ENCODE measurements at places on chromosomes 1 and 21. TPM values are rescaled to one million over a fixed set of nuclear protein-coding genes. Genes with fewer than 3 reads are reported as not detected.

TNNT2 gene
- 21.3 TPM for total RNA-seq

TMEM200B gene
- 8.3 TPM for total RNA-seq

AP4B1 gene
- total RNA-seq, result 13.5 TPM

KDF1 gene
- total RNA-seq, result 12.2 TPM

DNASE2B gene
- total RNA-seq, result not detected

DNA sequence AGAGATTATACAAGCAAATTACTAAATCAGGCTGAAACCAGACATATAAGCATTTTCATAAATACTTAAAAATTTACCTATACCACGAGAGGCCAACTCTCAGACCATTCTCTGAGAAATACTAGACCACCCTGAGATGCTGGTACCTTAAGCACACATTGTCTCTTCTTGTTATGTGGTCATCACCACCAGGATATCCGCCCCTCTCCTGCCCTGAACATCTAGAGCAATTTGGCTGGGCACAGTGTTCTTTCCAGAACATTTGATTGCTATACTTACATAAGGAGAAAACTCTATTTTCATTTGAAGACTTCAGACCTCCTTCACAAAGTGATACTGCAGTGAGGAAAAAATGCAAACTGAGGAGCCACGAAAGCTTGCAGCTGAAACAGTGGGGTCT lies 36.2 kb upstream of the DUSP10 start:
- DNase-seq, result no peak

DNA sequence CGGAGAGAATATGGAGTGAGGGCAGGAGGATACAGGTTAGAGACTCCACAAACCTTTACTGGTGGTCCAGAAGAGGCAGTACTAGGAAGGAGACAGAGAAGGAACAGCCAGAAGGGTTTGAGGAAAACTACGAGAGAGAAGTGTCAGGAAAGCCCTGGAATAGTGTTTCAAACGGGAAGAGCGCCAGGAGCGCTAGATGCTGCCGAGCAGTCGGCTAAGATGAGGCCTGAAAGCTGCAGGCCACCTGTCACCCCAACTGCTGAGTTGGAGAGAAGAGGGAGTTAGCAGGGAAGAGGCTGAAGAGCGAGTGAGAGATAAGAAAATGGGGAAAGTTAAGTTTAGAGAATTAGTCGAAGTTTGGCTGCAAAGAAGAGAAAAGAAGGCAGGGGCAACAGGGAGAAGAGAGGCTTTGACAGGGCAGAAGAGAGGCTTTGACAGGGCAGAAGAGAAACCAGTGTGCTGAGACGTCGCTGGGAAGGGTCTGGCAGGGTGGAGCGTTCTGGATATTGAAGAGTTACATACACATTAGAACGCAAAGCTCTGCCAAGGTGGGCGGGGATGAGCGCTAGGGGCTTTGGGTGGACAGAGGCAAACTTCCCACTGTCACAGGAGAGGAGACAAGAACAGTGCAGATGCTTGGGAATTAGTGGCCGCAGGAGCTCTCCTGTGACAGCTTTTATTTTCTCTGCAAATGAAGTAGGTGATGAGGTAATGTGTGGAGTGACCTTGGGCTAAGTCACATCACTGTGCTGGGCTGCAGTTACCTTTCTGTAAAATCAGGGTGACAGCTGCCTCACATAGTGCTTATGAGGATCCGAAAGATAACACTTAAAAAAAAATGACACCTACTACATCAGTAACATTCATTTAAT lies 31.2 kb downstream of the PCSK9 start:
- no peak for DNase-seq

DNA sequence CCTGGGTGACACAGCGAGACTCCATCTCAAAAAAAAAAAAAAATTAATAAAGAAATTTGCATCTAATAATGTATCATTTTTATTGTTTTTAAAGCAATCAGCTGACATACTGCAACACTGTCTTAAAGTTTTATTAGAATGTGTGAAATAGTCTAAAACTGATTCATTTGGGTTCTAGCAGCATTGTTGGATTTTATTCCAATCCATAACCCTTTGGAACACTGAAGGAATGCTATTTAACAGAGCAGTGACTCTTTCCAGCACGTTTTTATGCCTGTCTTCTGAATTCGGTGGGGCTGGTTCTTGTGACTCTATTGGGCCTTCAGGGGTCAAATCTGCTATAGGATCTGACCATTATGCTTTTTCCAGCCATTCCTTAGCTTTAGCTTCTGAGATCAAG lies 18.2 kb upstream of the FMO4 start:
- DNase-seq, result no peak

DNA sequence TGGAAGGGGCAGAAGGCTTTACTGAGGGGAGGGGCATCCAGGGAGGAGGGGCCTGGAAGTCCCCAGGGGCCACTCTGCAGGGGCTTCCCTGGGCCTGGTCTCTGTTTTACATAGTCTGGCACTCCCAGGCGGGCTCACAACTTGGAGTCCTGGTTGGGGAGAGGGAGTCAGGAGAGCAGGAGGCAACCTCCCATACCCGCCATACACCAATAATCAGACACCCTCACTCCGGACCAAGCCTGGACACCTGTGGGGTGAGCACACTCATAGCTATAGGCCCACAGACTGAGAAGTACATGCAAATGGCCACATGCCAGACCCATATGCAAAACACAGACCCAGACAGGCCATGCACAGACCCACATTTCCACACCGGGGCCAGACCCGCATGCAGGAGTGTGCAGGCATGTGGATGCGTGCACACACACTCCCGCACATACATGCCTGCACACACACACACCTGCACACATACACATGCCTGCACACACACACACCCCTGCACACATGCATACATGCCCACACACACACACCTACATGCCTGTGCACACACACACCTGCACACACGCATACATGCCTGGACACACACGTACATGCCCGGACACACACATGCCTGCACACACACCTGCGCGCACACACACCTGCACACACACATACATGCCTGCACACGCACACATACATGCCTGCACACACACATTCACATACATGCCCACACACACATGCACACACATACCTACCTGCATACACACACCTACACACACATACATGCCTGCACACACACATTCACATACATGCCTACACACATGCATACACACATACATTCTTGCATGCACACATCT lies 89.5 kb upstream of the RUNX3 start:
- no peak for DNase-seq

GRCh38 chr1:24782689-24783088 lies 37.4 kb downstream of the CLIC4 start:
- no peak for DNase-seq

DNA sequence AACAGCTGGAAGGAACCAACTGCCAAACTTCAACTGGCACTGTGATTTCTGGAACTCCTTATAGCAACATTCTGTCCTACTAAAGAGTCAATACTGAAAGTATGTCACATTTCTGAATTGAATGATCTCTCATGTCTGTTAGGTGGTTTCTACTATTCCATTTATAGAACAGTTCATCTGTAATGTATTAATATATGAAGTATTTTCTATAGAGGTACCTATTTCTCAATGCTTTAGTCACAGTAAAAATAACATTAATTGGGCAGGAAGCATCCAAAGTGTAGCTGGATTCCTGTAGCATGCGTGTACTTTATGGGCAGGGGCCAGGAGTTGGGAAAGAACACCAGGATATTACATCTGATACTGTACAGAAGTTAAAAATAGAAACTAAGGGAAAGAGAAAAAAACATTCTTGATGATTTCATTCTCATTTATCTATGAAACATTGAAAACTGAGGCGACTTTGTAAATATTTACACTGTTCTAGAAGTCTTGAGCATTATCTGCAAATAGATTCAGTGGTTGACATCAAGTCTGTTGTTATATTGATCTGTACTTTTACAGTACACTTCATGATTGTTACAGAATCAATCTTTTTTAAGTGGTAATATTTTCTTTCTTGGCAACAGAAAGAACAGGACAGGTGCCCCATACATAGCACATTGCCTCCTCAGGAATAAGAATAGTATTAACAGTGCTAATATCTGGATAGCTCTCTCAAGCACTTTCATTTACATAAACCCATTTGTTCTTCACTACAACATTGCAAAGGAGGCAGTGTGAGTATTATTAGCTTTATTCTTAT lies 6.2 kb upstream of the ZNF281 start:
- no peak for DNase-seq

Data from type B pancreatic cell (in vitro differentiated cells).